Breast epithelium (tissue), 4 donors: ENCODE measurements at places on chromosomes 13 and 19. TPM values are rescaled to one million over a fixed set of nuclear protein-coding genes. Genes with fewer than 3 reads are reported as not detected.
A peak's percentile ranks its signal among the peaks of the same experiment; 100 is the strongest.

- no peak overlapping the region for H3K27ac ChIP-seq
- no peaks in the 10 kb centered on the region for H3K4me1 ChIP-seq
- H3K4me3 ChIP-seq = no peak overlapping the region
- no peak for DNase-seq
Observed at GRCh38 chr19:29645491-29645867, 19.8 kb upstream of the PLEKHF1 start.

GRCh38 chr13:49497272-49497671, 1.5 kb downstream of the PHF11 start:
- no peak overlapping the region for H3K4me3 ChIP-seq
- no peaks in the 10 kb centered on the region for H3K4me1 ChIP-seq
- H3K27ac ChIP-seq = peak overlapping the region; percentile 96
- H3K27me3 ChIP-seq = no peaks in the 10 kb centered on the region
- H3K36me3 ChIP-seq = no peaks in the 10 kb centered on the region

The ZNF541 gene
- total RNA-seq = 0.15 TPM

DNA sequence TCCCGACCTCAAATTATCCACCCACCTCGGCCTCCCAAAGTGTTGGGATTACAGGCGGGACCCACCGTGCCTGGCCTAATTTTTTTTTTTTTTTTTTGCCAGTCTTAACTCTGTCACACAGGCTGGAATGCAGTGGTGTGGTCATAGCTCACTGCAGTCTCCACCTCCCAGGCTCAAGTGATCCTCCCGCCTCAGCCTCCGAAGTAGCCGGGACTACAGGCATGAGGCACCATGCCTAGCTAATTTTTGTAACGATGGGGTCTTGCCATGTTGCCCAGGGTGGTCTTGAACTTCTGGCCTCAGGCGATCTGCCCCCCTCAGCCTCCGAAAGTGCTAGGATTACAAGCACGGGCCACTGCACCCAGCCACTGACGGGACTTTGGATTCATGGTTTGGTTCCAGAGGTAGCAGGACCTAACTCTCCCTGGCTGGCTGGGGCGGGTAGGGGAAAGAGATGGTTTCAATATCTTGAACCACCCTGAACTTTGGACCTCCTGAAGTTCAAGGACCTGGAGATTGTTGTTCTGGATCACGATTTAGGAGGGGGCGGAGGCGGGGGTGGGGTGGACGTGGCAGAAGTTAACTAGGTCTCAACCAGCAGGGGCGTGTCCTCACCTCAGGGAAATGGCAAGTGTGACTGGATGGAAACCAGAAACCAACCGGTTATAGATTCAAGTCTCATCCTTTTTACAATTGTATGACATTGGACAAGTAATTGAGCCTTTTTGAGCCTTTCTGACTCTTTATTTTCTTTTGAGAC, 40.8 kb downstream of the IER2 start:
- no peak for DNase-seq
- H3K27me3 ChIP-seq = no peaks in the 10 kb centered on the region
- no peak overlapping the region for H3K4me3 ChIP-seq
- no peaks in the 10 kb centered on the region for H3K4me1 ChIP-seq

The SLC25A41 gene
- total RNA-seq = not detected

DNA sequence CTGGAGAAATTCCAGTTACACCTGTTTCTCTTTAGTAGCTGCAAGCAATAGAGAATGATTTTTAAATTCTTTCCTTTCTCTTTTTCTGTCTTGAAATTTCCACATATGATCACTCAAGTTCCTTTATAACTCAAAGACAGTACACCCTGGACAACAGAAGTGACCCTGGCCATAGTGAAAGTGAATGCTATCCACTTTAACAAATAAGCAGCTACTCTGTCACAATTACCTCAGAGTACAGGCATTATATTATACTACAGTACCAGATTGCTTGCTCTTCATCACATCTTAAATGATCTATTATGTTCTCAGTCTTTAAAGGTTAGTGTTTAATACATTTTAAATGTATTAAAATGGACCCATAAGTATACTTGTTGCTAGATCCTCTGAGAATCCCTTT, 136.2 kb downstream of the KLF12 start:
- no peak for DNase-seq
- H3K27ac ChIP-seq = no peak overlapping the region
- no peak overlapping the region for H3K4me3 ChIP-seq
- peaks cover 4% of the 10 kb centered on the region for H3K4me1 ChIP-seq
- no peaks in the 10 kb centered on the region for H3K27me3 ChIP-seq

- H3K4me1 ChIP-seq = peaks cover 3% of the 10 kb centered on the region
- no peak for DNase-seq
- H3K27me3 ChIP-seq = no peaks in the 10 kb centered on the region
Observed at GRCh38 chr13:99514801-99515200, 13.5 kb downstream of the TM9SF2 start.

The NALCN gene
- 12.1 TPM for total RNA-seq

DNA sequence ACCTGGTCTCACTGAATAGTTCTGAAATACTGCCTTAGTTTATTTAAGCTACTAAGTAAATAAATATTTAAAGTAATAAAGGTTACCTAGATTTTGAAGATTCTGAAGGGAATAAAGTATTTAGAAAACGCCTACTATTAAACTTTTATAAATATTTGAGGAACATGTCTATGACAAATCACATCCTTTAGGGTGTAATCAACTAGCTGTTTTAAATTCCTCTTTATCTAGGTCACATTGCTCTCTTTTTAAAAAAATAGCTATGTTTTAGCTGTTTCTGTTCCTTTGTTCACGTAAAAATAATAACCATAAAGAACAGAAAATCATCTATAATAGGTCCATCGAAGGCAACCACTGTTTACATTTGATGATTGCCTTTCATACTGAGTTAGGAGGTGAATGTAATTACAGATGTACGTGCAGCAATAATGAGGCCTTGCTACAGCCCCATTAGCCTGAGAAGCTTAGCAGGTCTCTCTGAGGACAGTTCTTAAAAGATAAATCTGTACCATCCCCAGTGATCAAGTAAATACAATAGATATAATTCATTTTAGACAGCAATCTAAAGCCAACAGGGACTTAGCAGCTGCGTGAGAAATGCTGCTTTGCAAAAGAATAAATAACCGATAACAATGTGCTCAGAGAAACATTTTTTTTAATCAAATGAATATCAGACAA, 449.5 kb downstream of the LIG4 start:
- H3K4me1 ChIP-seq = no peaks in the 10 kb centered on the region
- no peak overlapping the region for H3K4me3 ChIP-seq
- H3K27ac ChIP-seq = no peak overlapping the region

- H3K4me1 ChIP-seq = no peaks in the 10 kb centered on the region
- H3K36me3 ChIP-seq = peaks cover 4% of the 10 kb centered on the region
- H3K4me3 ChIP-seq = no peak overlapping the region
- H3K27ac ChIP-seq = no peak overlapping the region
- DNase-seq = no peak
Observed at GRCh38 chr13:46006688-46007452, 45.7 kb downstream of the ZC3H13 start.

The C13orf46 gene
- 0.16 TPM for total RNA-seq

The ZNF681 gene
- 1.1 TPM for total RNA-seq

DNA sequence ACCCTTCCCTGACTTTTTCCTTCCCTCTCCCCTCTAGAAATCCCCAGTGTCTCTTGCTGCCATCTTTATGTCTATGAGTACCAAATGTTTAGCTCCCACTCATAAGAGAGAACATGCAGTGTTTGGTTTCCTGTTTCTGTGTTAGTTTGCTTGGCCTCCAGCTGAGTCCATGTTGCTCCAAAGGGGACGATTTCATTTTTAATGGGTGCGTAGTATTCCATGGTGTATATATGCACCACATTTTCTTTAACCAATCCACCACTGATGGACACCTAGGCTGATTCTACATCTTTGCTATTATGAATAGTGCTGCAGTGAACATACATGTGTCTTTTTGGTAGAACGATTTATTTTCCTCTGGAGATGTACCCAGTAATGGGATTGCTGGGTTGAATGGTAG, 123.8 kb downstream of the UGGT2 start:
- no peaks in the 10 kb centered on the region for H3K4me1 ChIP-seq
- H3K4me3 ChIP-seq = no peak overlapping the region
- H3K27ac ChIP-seq = no peak overlapping the region
- no peak for DNase-seq

The CEACAM3 gene
- total RNA-seq = not detected

DNA sequence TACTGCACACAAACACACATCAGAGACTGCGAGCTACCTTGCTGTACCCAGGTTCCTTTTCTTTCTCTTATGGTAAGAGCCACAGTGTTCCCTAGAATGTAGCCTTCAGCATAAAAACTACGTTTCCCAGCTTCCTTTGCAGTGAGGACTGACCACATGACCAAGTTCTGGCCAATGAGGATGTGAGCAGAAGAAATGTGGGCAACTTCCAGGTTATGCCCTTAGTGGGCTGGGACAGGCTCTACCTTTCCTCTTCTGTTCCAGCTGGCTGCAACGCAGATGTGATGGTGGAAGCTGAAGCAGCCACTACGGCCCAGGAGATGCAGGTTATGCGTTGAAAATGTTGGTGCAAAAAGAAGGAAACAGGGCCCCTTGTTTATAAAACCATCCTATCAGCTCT, 27.5 kb downstream of the VRK3 start:
- H3K27ac ChIP-seq = no peak overlapping the region
- no peak overlapping the region for H3K4me3 ChIP-seq
- DNase-seq = no peak
- H3K4me1 ChIP-seq = no peaks in the 10 kb centered on the region

DNA sequence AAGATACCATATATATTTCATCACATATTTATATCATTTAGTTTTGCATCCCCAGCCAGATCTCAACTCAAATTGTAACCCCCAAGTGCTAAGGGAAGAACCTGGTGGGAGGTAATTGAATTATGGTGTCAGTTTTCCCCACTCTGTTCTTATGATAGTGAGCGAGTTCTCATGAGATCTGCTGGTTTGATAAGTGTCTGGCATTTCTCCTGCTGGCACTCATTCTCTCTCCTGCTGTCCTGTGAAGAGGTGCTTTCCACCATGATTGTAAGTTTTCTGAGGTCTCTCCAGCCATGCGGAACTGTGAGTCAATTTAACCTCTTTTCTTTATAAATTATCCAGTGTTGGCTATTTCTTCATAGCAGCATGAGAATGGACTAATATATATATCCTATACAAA, 462.5 kb upstream of the SLITRK5 start:
- no peak overlapping the region for H3K27ac ChIP-seq
- no peak overlapping the region for H3K4me3 ChIP-seq
- H3K27me3 ChIP-seq = no peaks in the 10 kb centered on the region
- no peak for DNase-seq
- H3K36me3 ChIP-seq = no peaks in the 10 kb centered on the region

DNA sequence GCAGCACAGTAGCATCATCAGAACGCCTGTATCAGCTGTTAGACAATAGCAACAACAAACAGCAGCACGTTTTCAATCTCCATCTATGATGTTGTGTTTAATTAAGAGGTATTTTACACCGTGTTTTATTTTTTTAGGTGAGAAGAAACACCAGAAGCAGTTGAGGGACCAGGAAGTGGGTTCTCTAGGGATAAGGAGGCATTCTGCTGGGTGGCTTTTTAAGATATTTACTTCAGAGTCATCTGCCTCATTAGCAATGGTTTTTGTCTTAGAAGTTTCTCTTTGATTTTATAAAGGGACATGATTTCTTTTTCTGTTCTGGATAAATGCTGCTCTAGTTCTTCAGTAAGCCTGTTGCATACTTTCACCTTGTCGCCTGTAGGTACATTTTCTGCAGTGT, 8.2 kb downstream of the CKAP2 start:
- H3K27ac ChIP-seq = no peak overlapping the region
- no peak overlapping the region for H3K4me3 ChIP-seq
- DNase-seq = no peak
- H3K4me1 ChIP-seq = no peaks in the 10 kb centered on the region
